Thymus (tissue), 14 donors: ENCODE measurements at places on chromosomes 5 and 9. TPM values are rescaled to one million over a fixed set of nuclear protein-coding genes. Genes with fewer than 3 reads are reported as not detected.

DNA sequence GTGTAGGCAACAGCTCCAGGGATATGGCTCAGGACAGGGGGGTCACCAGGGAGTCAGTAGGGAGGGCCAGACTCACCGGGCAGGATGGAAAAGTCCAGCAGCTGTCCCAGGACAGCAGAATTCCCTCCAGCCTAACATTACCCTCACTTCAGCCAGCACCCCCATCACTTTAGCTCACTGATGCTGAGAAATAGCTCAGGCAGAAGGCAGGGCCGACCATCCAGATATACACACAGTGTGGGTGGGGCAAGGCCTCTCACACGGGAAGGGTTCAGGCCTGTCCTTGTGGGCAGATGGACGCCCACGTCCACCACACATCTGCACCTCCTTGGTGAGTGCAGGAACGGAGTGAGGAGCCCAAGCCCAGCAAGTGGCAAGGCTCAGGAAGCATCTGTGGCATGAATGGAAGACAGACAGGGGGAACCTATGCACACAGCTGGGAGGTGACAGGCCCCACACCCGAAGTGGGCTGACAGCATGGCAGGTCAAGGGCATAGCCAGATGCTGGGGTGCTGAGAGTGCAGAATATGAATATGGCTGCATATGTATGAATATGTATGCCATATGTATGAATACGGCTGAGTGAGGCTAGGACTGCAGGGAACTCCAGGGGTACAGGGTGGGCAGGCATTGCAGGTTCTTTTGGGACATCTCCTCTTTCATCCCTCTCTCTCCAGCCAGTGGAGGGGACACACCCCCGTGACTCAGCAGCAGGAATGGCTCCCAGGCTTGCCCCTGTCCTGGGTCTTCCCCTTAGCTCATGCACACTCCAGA lies 17.0 kb downstream of the BICD2 start:
- H3K36me3 ChIP-seq, result peaks cover 3% of the 10 kb centered on the region
- DNase-seq, result no peak
- peaks cover 16% of the 10 kb centered on the region for H3K4me1 ChIP-seq
- no peak overlapping the region for H3K4me3 ChIP-seq
- H3K27me3 ChIP-seq, result no peaks in the 10 kb centered on the region

DNA sequence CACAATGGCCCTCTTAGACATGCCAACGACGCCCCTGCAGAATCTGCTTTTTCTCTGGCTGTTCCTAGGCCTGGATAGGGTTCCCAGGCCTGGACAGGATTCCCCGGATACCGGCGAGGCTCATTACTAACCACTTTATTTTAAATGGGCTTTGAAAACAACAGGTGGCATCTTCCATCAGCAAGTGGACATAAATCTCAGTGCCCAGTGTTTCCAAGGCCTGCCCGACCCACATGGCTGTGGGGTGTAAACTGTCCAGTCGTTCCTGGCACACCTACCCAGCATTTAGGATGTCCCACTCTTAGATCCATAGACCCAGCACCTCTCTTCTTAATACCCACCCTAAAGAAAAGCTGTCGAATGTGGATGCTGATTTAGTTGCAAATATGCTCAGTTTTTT lies 896 bp downstream of the CMBL start:
- H3K27ac ChIP-seq, result no peak overlapping the region
- no peaks in the 10 kb centered on the region for H3K36me3 ChIP-seq
- no peak overlapping the region for H3K4me3 ChIP-seq
- H3K4me1 ChIP-seq, result no peaks in the 10 kb centered on the region
- no peak for DNase-seq
- peaks cover 20% of the 10 kb centered on the region for H3K27me3 ChIP-seq

GRCh38 chr5:115428676-115429075 lies 115.9 kb downstream of the FEM1C start:
- H3K4me1 ChIP-seq, result no peaks in the 10 kb centered on the region
- H3K27ac ChIP-seq, result no peak overlapping the region
- no peak overlapping the region for H3K4me3 ChIP-seq
- no peaks in the 10 kb centered on the region for H3K36me3 ChIP-seq
- DNase-seq, result no peak

GRCh38 chr9:20240498-20240897 lies 381.8 kb downstream of the MLLT3 start:
- no peak overlapping the region for H3K4me3 ChIP-seq
- no peak overlapping the region for H3K27ac ChIP-seq
- DNase-seq, result no peak

- H3K36me3 ChIP-seq, result no peaks in the 10 kb centered on the region
- DNase-seq, result no peak
- no peak overlapping the region for H3K4me3 ChIP-seq
- no peaks in the 10 kb centered on the region for H3K4me1 ChIP-seq
These were observed 198.1 kb downstream of the TSSK1B start for GRCh38 chr5:113236536-113237288.

SLC24A2 gene
- 0.05 TPM for total RNA-seq

- H3K27me3 ChIP-seq, result no peaks in the 10 kb centered on the region
- no peaks in the 10 kb centered on the region for H3K36me3 ChIP-seq
- no peak overlapping the region for H3K4me3 ChIP-seq
- no peak overlapping the region for H3K27ac ChIP-seq
- H3K4me1 ChIP-seq, result no peaks in the 10 kb centered on the region
These were observed 562.6 kb downstream of the CAAP1 start for GRCh38 chr9:26329974-26330373.

DNA sequence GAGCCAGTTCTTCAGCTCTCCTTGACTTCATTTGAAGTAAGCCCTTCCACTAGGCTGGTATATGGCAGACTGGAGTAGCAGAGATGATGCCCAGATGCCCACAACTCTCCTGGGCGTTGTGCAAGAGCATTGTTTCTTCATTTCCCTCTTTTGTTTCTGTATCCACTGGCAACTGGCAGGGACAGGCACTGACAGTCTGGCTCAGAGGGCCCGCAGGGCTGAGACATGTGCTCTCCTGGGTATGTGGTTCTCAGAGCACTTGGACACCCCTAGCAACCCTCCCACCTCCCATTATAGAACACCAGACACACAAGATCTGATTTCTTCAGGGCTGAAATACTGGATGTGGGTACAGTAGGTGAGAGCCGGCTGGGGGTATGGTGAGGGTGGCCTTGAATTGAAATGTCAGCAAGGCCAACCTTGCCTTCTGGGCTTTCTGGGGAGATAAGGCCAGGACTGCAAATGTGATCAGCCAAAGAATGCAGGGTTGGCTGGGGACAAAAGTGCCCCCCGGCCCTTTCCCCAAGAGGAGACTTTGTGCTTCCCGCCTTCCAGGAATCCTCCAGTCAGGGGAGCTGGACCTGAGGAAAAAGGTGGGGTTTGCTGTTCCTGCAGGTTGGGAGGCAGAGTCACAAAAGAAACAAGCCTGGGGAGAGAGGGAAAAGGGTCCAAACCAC lies 28.6 kb upstream of the CTNNA1 start:
- no peak overlapping the region for H3K27ac ChIP-seq
- no peak overlapping the region for H3K4me3 ChIP-seq
- DNase-seq, result no peak
- peaks cover 19% of the 10 kb centered on the region for H3K27me3 ChIP-seq
- peaks cover 18% of the 10 kb centered on the region for H3K4me1 ChIP-seq
- H3K36me3 ChIP-seq, result no peaks in the 10 kb centered on the region

GRCh38 chr5:113336975-113337374 lies 97.8 kb downstream of the TSSK1B start:
- DNase-seq, result no peak
- no peak overlapping the region for H3K27ac ChIP-seq
- no peak overlapping the region for H3K4me3 ChIP-seq

- H3K27ac ChIP-seq, result no peak overlapping the region
- H3K4me3 ChIP-seq, result no peak overlapping the region
- H3K4me1 ChIP-seq, result no peaks in the 10 kb centered on the region
- peaks cover 75% of the 10 kb centered on the region for H3K36me3 ChIP-seq
These were observed 45.0 kb upstream of the IPPK start for GRCh38 chr9:92714787-92715487.

DNA sequence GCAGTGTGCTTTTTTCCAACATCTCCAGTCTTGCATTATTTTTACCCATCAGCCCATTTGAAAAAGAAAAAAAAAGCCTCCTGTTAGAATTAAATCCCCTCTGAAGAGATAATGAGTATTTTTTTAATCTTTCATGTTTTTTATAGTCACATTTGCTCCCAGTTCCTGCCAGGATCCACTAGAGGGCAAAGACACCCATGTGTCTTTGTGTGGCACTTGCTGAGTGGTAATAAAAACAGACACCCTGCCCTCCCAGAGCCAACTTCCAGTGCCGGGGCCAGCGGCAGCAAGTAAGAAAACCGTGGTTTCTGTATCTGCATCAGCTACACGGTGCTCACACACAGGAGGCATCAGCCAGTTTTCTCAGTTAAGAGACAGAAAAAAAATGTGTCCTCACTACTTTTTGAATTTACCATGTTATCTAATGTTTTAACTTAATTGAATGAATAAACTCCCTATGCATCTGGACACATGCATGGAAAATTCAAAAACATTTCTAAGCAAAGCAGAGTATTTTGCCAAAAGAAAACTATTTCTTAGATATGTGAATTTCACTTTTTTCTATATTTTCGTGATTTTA lies 70.2 kb upstream of the PLEKHG4B start:
- DNase-seq, result no peak
- no peak overlapping the region for H3K4me3 ChIP-seq
- H3K4me1 ChIP-seq, result no peaks in the 10 kb centered on the region
- no peak overlapping the region for H3K27ac ChIP-seq

GRCh38 chr9:86856259-86856658 lies 91.0 kb downstream of the GAS1 start:
- no peaks in the 10 kb centered on the region for H3K4me1 ChIP-seq
- H3K36me3 ChIP-seq, result no peaks in the 10 kb centered on the region
- DNase-seq, result no peak
- no peak overlapping the region for H3K4me3 ChIP-seq

DNA sequence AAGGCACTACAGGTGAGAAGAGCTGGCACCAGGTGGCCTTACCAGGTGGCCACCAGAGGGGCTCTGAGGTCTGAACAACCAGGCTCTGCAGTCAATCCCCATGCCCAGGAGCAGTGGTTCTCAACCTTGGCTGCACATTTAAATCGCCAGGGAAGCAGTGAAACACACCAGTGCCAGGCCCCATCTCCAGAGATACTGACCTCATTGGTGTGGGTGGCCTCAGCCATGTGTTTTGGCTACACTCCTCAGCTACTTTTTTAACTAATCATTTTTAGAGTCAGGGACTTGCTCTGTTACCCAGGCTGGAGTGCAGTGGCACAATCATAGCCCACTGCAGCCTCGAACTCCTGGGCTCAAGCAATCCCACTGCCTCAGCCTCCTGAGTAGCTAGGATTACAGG lies 56.0 kb downstream of the GABBR2 start:
- H3K36me3 ChIP-seq, result no peaks in the 10 kb centered on the region
- H3K4me3 ChIP-seq, result no peak overlapping the region
- H3K27me3 ChIP-seq, result no peaks in the 10 kb centered on the region
- no peaks in the 10 kb centered on the region for H3K4me1 ChIP-seq
- no peak overlapping the region for H3K27ac ChIP-seq
